ENCODE measurements at places on chromosomes 5 and 9.

DNA sequence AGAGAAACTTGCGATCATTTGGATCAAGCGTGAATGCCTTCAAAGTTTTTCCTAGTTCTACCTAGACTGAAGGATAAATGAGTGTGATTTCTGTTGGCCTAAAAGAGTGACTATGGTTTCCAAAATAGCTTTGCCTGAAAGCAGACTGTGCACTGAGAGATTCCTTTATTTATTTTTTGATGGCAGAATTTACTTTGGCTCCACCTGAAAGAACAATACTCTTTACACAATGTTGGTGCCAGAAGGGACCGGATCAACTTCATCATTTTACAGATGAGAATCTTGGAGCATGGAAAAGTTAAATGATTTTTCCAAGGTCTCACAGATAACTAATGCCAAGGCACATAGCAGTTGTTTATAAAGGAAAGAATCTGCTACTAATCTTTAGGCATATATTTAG, 199.6 kb downstream of the KCTD16 start:
- no peak for DNase-seq
- H3K36me3 ChIP-seq: no peaks in the 10 kb centered on the region
- H3K4me3 ChIP-seq: no peak overlapping the region
- H3K27me3 ChIP-seq: no peaks in the 10 kb centered on the region

- H3K4me3 ChIP-seq: no peak overlapping the region
- no peaks in the 10 kb centered on the region for H3K27me3 ChIP-seq
- DNase-seq: no peak
- H3K4me1 ChIP-seq: no peaks in the 10 kb centered on the region
- no peak overlapping the region for H3K27ac ChIP-seq
- peaks cover 27% of the 10 kb centered on the region for H3K36me3 ChIP-seq
These were observed 26.9 kb downstream of the SRD5A1 start for GRCh38 chr5:6659941-6660684.

GRCh38 chr9:34254966-34255825, 73.9 kb downstream of the KIF24 start:
- no peak overlapping the region for H3K27ac ChIP-seq
- no peak overlapping the region for H3K4me3 ChIP-seq
- peaks cover 83% of the 10 kb centered on the region for H3K36me3 ChIP-seq
- no peaks in the 10 kb centered on the region for H3K27me3 ChIP-seq
- H3K4me1 ChIP-seq: peaks cover 4% of the 10 kb centered on the region
- no peak for DNase-seq

DNA sequence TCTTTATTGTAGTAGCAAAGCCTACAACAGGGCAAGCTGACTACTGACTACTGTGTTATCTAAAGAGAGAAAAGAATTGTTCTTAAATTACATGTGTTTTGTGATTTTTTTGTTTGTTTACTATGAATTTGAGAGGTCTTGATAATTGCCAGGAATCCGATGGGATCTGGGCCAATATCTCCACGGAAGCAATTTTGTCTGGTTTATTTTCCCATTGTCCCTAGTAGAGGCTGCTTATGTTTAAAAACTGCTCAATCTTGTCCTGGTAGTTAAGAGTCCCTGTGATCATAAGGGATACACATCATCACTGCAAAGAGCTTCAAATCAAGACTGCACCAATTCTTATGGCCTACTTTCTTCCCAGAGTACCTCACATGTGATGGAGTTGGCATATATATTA, 94.4 kb downstream of the GLDC start:
- H3K27ac ChIP-seq: no peak overlapping the region
- peaks cover 19% of the 10 kb centered on the region for H3K27me3 ChIP-seq
- no peak overlapping the region for H3K4me3 ChIP-seq
- DNase-seq: no peak
- no peaks in the 10 kb centered on the region for H3K4me1 ChIP-seq
- H3K36me3 ChIP-seq: no peaks in the 10 kb centered on the region

- H3K27me3 ChIP-seq: no peaks in the 10 kb centered on the region
- no peaks in the 10 kb centered on the region for H3K36me3 ChIP-seq
- H3K4me3 ChIP-seq: no peak overlapping the region
- no peaks in the 10 kb centered on the region for H3K4me1 ChIP-seq
- no peak overlapping the region for H3K27ac ChIP-seq
- DNase-seq: no peak
These were observed 107.4 kb upstream of the DMAC1 start for GRCh38 chr9:7906783-7907550.

- H3K4me3 ChIP-seq: no peak overlapping the region
- no peak overlapping the region for H3K27ac ChIP-seq
- no peaks in the 10 kb centered on the region for H3K27me3 ChIP-seq
- no peak for DNase-seq
- H3K36me3 ChIP-seq: no peaks in the 10 kb centered on the region
- H3K4me1 ChIP-seq: no peaks in the 10 kb centered on the region
These were observed 136.3 kb upstream of the RASEF start for GRCh38 chr9:83199240-83199639.

DNA sequence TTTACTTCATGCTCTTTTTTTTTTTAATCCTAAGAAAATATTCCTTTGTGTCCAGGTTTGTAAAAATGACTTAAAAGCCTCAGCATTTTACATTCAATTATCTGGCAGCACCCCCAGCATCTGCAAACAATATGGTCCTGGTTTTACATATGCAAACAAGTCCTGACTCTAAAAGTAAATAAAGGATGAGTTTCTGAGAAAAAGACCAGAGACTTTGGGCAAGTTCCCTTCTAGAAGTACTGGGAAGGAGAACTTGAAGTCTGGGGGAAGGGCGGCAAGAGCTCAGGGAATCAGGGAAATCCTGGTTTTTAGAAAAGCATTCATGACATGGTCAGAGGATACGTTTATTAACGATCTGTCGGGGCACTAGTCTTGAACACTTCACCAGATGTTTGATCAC, 25.8 kb downstream of the COL23A1 start:
- no peak overlapping the region for H3K27ac ChIP-seq
- H3K4me3 ChIP-seq: no peak overlapping the region
- DNase-seq: no peak
- H3K4me1 ChIP-seq: no peaks in the 10 kb centered on the region

- DNase-seq: peak; percentile 76
- H3K4me3 ChIP-seq: peak overlapping the region; percentile 78
- H3K4me1 ChIP-seq: no peaks in the 10 kb centered on the region
- peak overlapping the region; percentile 69 for H3K27ac ChIP-seq
- H3K27me3 ChIP-seq: no peaks in the 10 kb centered on the region
These were observed 725 bp downstream of the NDUFB6 start for GRCh38 chr9:32571969-32572899.

- H3K27ac ChIP-seq: no peak overlapping the region
- no peaks in the 10 kb centered on the region for H3K36me3 ChIP-seq
- no peak overlapping the region for H3K4me3 ChIP-seq
- DNase-seq: no peak
- H3K27me3 ChIP-seq: no peaks in the 10 kb centered on the region
These were observed 869.0 kb downstream of the TLE4 start for GRCh38 chr9:80440724-80441123.
